ENCODE measurements at places on chromosomes 5 and 9.

DNA sequence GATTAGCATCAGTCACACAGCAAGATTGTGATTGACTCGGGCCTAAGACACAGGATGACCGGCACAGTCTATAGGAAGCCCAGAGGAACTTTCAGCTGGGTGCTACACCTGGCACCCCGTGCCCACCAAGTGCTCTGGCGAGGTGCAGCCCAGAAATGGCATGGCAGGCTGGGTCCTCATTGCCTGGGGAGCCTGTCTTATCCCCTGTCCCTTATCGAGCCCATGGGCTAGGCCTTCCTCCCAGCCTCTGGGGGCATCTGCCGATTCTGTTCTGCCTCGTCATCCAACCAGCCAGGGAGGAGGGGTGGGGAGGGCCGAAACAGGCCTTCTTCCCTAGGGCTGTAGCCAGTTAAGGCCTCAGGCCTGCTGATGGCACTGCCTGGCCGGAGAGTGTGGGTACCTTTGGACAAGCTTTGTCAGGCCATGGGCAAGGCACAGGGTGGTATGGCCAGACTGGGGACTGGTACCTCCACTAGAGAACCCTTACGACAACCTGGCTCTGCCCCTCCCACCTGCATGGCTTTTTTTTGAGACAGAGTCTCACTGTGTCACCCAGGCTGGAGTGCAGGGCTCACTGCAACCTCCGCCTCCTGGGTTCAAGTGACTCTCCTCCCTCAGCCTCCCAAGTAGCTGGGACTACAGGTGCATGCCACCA lies 1.6 kb downstream of the GRK6 start:
- DNase-seq = no peak

GRCh38 chr5:148751025-148751424 lies 75.4 kb upstream of the ADRB2 start:
- DNase-seq = no peak

GRCh38 chr5:168076561-168076991 lies 214.9 kb upstream of the WWC1 start:
- DNase-seq = no peak

GRCh38 chr9:36575411-36575882 lies 2.8 kb downstream of the MELK start:
- DNase-seq = no peak

GRCh38 chr9:127690735-127691134 lies 16.1 kb upstream of the CFAP157 start:
- no peak for DNase-seq

DNA sequence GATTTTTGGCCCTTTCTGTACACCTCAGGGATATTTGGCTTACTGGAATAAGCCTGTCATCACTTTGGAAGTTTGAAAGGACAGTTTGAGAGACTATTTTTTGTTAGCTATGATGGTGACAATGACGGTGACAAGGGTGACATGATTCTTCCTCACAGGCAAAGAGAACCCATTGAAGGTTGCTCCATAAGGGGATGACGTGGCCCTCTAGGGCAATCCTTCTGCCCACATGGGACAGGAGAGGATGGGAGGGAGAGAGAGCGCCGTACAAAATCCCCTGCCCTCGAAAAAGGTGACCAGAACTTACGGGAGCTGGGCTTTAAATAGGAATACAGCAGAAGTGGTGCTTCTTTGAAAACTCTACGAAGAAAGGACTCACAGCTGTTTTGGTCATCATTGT lies 22.6 kb downstream of the HRH2 start:
- DNase-seq = no peak

DNA sequence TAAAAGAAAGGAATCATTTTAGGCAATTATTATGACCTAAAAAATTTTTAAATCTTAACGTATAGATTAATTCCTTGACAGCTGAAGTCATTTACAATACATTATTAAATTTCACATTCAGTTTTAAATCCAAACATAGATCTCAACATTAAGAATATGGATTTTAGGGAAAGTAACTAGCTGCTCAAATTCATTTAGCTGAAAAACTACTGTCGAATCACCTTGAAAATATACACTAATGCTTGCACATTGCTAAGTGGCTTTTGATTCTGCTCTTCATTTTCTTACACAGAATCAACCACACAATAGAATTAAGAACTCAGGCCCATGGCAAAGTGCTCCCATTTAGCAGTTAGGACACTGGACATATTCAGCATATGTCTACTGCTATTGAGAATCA lies 454.2 kb downstream of the RAB3C start:
- no peak for DNase-seq

GRCh38 chr5:103234239-103234975 lies 24.2 kb upstream of the MACIR start:
- DNase-seq = no peak

- no peak for DNase-seq
Measured at GRCh38 chr5:161051920-161052500, 200.0 kb upstream of the ATP10B start.

DNA sequence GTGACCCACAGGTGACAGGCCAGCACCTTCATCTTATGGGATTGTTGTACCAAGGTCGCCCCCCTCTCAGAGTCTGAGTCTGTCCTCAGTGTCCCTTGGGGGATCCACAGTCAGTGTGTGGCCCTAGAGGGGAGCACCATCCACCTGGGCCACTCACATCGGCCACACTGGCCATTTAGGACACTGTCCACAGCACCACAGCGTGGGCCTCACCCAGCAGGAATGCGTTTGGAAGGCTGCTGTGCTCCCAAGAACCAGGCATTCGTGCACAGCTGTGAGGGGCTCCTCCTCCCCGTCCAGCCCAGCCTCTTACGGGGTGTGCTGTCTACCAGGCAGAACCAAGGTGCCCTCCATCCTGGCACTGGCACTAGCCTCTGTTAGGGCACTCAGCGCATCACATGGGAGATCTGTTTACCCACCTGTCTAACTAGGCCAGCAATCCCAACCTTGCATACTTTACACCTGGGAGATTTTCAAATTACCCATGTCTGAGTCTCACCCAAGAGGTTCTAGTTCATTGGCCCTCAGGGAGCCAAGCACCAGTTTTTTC lies 24.5 kb upstream of the UBE2QL1 start:
- DNase-seq = no peak

DNA sequence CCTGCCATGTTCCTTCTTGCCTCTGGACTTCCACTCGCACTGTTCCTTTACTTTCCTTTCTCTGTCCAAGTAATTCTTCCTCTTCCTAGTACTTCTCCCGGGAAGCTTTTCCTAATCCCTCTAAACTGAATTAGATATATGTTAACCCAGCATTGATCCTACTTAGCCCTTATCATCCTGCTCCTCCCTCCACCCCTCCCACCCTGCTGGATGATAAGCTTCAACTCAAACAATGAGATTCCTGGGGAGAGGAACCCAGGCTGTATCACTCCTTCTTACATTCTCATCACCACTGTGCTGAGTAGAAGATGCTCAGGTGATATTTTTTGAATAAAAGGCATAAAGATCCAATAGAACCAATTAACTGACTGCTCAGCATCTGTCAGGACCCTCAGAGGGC lies 45.7 kb downstream of the CDK5RAP2 start:
- no peak for DNase-seq

Measured in activated CD4-positive, alpha-beta T cell treated with anti-CD3 and anti-CD28 coated beads, Interleukin-2, amount 50 U/mL, for 4 hours (primary cell).